ENCODE measurements at places on chromosomes 2 and 18.
A peak's percentile ranks its signal among the peaks of the same experiment; 100 is the strongest.

- peak; percentile 70 for DNase-seq
These were observed 59.1 kb downstream of the SAP130 start for GRCh38 chr2:127968610-127969339.

DNA sequence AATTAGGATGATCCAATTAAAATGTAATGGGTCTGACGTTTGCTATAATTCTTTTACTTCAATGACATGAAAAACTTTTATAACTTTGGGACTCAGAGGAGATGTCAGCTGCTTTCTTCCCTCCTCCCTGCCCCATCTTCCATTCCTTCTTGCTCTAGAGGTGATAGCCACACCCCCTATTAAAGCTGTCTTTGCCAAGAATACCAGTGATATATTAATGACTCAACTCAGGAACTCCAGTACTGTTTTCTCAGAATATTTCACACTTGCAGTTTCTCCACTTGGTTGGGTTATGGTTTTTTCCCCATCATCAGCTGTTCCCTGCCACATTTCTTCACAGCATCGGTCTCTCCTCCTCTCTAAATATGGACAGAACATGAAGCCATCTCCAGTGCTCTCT, 184.0 kb downstream of the KCNE4 start:
- DNase-seq, result no peak

DNA sequence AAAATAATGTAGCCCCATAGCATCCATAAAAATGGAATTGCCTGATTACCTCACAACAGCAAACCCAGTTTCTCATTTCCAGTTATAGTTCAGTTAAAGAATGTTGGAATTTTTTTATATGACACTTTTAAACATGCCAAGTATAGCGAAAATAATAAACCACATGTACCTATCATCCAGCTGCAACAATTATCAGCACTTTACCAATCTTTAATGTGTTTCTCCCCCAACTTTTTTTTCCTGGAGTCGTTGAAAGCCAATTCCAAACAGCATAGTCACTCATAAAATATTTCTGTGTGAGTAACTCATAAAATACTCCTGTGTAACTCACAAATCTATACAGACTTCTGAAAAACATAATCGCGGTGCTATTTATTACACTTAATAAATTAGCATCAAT, 38.1 kb downstream of the SMAD4 start:
- no peak for DNase-seq

GRCh38 chr18:40867459-40867858, 1087.6 kb upstream of the PIK3C3 start:
- no peak for DNase-seq

DNA sequence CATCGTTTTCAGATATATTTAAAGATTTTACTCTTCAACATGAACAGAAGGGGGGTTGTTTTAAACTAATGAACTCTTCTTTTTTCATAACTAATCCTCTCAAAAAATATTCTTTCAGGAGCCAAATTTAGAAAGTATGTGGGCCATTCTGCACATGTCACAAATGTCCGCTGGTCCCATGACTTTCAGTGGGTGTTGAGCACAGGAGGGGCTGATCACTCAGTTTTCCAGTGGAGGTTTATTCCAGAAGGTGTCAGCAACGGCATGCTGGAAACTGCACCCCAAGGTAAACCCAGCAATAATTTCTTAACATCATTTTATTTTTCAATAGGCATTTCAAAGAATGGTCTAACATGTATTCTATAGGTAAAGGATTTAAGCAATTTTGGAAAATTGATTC, 136.0 kb downstream of the EML6 start:
- DNase-seq, result no peak

DNA sequence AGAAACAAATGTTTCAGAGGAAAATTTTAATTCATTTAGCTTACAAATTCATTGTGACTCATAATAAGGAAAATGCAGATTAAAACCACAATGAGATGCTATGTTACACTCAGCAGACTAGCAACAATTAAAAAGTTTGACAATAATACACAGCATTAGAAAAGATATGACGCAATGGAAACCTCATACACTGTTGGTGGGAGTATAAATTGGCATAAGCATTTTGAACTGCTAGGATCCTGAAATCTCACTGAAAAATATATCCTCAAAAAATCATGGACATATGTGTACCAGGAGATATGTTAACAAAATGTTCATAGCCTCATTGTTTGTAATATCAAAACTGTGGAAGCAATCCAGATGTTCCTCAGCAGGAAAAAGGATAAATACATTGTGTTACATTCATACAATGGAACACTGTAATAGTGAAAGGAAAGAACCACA, 13.7 kb downstream of the CALCRL start:
- no peak for DNase-seq

- DNase-seq, result no peak
These were observed 42.4 kb downstream of the CYP27C1 start for GRCh38 chr2:127177617-127178263.
